Activated CD4-positive, alpha-beta T cell treated with anti-CD3 and anti-CD28 coated beads, Interleukin-2, amount 10 ng/mL, durations not matched to agents 24 days and 14 days (primary cell): ENCODE measurements at places on chromosomes 2 and 18.

GRCh38 chr2:206989311-206989710, 50.0 kb downstream of the CPO start:
- no peak for DNase-seq

DNA sequence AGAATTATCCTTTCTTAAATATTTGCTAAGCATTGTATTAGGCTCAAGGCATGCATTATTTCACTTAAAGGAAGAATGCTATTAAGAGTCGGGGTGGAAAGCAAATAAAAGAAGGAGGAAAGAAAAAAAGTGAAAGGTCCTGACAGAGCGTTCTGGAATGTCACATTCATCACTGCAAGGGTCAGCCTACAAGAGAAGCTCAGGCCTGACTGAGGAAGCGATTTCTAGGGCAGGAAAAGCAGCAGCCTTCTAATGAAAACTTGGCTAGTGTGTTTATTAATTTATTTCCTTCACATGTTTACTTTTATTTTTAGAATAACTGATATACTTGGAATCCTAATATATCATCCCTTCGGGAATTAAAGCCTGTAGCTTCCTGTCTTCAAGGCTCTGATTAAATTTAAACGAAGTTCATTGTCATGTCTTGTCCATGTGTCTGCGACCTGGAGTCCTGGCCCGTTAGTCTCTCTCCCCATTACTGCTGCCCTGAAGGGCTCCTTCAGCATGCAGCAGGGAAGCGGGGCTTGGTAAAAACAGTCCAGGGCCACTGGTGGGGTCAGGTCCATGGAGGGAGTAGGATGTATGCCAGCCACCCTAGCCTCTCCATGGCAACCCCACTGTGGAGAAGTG, 119.2 kb upstream of the CCDC68 start:
- DNase-seq: no peak

DNA sequence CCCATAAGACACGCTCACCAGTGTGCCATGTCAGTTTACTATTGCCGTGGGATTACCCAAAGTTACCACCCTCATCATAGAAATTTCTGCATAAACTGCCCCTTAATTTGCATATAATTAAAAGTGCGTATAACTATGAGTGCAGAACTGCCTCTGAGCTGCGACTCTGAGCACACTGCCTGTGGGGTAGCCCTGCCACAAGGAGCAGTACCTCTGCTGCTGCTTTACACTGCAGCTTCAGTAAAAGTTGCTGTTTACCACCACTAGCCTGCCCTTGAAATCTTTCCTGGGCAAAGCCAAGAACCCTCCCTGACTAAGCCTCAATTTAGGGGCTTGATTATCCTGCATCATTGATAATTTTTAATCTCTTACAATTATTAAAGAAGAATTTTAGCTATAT, 213.9 kb upstream of the MAP2 start:
- no peak for DNase-seq

DNA sequence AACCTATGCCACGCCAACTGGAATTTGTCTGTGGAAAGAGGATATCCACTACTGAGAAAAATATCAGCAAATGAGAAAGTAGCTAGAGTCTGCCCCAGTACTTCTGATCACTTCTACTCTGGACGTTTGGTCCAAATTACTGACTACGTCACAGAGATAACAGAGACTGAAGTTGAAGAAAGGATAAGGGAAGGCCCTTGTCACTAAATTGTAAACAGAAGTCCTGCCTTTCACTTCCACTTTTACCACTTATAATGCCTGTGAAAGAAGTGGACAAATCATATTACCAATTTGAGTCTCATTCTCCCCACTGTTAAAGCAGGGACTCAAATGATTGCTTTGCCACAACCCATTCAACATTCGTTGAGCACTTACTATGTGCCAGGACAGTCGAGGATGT, 173.9 kb upstream of the ERBB4 start:
- no peak for DNase-seq

GRCh38 chr18:50849419-50849821, 29.5 kb upstream of the ME2 start:
- no peak for DNase-seq

DNA sequence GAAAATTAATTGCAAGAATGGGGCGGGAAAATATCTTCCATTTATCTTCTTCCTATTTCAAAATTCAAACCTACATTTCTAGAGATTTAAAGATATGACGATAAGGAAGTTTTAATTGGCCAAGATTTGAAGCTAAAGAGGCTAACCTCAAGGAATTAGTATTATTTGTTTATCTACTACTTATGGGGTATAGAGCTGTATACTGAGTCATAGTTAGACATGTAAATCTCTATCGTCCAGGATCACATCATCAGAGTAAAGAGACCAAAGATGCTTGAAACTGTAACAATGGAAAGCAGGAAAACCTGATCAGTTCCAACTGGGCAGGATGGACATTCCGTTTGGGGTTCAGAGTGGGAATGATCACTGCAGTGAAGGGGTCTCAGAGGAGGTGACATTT, 95.2 kb upstream of the KLF7 start:
- DNase-seq: no peak

DNA sequence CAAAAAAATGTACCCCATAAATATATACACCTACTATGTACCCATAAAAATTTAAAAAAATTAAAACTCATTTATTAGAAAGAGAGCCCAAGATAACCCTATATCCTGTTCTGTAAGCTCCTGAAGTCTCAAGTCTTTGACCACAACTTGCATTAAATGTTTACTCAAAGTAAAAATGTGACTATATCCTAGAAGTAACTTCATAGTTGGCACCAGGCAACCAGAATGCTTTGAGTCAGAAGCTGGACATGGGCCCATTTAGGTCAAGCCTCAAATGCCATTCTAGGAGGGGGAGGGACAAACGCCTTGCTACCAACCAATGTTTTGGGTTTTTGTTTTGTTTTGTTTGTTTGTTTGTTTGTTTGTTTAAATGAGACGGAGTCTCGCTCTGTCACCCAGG, 9.3 kb upstream of the TBC1D8 start:
- no peak for DNase-seq

GRCh38 chr2:35852-36251, 10.5 kb downstream of the FAM110C start:
- no peak for DNase-seq

DNA sequence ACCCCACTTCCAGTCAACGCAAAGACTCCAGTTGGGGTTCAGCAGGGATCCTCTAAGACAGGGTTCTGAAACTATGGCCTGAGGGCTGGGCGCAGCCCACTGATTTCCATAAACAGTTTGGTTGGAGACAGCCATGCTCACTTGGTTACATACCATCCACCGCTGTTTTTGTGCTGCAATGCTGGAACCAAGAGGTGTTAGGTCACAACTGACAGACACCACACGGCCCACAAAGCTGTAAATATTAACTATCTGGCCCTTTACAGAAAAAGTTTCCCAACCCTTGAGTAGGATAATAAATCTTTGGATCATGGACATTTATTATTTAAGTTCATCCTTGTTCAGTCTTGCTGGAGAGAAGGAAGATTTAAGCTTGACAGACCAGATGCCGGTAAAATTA, 8.4 kb upstream of the CD226 start:
- peak; percentile 80 for DNase-seq

GRCh38 chr2:147846412-147847081, 1.7 kb downstream of the ACVR2A start:
- DNase-seq: no peak

- DNase-seq: no peak
Observed at GRCh38 chr2:53235836-53236582, 531.6 kb upstream of the CHAC2 start.

- DNase-seq: no peak
Observed at GRCh38 chr2:123870206-123870880, 154.7 kb upstream of the CNTNAP5 start.

DNA sequence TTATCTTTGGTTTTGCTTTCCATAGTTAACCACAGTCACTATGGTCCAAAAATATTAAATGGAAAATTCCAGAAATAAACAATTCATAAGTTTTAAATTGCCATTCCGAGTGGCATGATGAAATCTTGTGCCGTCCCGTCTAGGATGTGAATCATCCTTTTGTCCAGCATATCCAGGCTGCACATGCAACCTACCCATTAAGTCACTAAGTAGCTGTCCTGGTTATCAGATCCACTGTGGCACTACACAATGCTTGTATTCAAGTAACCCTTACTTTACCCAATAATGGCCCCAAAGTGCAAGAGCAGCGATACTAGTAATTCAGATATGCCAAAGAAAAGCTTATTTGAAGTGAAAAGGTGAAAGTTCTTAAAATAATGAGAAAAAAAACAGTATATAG, 10.7 kb downstream of the USP34 start:
- no peak for DNase-seq

- DNase-seq: no peak
Observed at GRCh38 chr18:42157420-42157819, 202.4 kb downstream of the PIK3C3 start.

DNA sequence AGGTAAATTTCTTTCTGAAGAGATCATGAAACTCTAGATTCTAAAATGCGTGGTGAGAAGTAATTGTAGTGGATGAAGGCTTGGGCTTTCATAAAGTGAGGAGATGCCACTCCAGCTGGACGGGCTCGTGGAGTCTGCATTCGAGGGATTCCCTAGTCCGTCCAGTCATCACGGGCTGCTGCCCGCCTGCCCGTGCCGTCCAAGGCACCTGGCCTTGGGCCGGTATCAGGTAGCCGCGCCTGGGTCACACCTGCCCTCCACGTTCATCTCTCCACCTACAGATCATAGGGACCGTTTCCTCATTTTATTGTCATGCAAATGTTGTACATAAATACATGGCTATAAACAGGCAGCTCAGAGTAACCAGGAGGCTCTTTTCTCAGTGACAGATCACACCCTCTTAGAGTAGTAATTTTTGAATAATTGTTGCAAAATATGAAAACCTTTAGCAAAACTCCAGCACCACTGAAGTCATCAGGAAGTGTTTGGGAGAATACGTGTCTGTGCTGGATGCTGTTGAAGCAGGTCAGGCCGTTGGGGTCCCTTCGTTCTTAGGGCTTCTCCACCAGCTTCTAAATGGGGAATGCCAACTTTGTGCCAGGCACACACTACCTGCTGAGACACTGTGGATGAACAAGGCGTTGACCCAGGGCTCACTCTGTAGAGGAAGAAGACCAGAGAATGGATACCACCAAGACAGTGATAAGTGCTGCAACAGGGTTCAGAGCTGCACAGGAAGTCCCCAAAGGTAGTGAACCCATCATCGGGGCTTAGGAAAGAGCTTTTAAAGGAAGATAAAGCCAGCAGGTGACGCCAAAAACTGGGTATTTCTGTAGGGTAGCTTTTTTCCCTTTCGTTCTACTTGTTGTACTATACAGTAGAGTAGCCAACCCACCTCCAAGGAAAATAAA, 112.5 kb downstream of the FAM210A start:
- peak; percentile 72 for DNase-seq

DNA sequence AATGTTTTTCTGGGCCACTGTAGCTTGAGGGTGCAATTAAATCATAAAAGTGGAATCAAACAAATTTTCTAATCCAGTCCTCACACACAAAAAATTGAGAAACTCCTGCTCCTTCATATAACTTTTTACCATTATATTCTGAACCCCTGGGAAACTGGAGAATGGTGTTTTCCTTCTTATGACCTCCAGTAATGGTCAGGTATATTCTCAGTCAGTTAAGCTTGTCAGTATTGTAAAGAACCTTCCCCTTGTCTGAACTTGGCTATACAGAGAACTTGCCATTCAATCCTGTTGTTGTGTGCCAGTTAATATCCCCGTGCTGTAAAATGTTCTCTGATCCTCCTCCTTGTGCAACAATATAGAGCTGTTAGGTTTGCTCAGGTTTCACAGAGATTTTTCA, 39.5 kb downstream of the ZNF804A start:
- DNase-seq: no peak

- DNase-seq: peak; percentile 93
Observed at GRCh38 chr2:3423492-3424170, 44.1 kb downstream of the TRAPPC12 start.

DNA sequence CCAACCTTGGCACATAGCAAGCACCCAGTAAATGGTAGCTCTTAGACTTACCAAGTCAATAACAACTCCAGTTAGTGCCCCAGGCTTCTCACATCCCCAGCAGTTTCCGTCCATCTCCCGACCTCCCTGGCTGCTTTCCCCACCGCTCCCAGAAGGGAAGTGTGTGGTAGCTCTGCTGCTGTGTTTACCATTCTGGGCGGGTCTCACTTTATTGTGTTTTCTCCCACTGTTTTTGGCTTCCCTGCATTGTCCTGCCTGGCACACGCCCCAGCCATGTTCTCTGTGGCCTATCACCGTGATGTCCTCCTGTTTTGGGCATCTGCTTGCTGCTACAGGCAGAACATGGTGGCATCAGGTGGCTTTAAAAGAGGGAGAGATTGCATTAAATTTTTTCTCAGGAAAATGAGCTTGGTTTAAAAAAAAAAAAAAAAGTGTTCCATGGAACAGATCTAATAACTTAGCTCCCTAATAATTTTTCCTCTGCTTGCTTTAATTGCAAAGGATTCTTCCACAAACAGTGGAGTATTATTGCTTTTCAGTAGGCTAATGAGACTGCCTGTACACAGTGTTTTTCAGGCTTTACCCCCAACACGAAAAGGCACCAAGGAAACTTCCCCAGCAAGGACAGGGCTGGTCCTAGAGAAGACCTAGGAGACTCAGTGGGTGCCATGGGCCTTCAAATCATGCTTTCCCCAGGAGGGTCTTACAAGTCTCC, 8.0 kb upstream of the COX7A2L start:
- DNase-seq: no peak

DNA sequence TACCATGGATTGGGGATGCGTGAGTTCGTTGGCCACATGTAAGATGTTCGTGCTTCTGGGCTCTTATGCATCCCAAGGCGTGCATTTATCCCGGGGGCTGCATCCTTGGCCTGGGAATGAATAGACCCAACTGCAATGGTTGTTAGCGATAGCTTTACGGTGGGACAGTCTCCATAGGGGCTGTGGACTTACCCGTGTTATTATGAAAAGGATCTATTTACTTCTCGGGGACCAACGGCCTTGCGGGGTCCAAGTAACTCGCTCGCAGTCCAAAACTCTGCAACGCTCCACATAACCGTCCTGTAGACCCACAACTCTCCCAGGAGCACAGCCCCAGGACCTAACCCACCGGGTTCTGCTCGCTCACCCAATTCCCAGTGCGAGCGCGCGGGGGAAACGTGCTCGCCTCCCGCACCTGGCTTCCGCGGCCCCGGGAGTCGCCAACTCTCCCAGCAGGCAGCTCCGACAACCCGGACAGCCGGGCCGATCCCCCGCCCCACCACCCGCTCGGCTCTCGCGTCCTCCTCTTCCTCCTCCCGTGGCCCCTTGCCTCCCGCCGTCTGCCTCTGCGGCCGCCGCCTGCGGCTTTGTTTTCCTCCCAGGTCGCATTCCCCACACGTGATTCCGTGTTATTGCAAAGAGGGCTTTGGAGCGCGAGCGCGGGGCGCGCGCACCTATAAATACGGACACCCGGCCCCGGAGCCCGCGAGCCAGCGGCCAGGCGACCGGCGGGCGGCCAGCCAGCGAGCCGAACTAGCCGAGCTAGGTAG, at the start of gene CABLES1:
CABLES1 (plus strand) TSS at position 706 of the 770 bp plus-strand sequence. CDS start 278 bp downstream, outside the sequence.
- no peak for DNase-seq

- no peak for DNase-seq
Observed at GRCh38 chr18:13809043-13809430, 14.9 kb upstream of the MC5R start.
